ENCODE measurements at places on chromosomes 4 and X. TPM values are rescaled to one million over a fixed set of nuclear protein-coding genes. Genes with fewer than 3 reads are reported as not detected.

GALNTL6 gene
- 0.34 TPM for total RNA-seq

CRMP1 gene
- not detected for total RNA-seq

RS1 gene
- total RNA-seq: not detected

METAP1 gene
- 27.5 TPM for total RNA-seq

SPATA18 gene
- 13.1 TPM for total RNA-seq

HPGD gene
- 23.0 TPM for total RNA-seq

TBC1D9 gene
- total RNA-seq: 10.3 TPM

CT55 gene
- total RNA-seq: not detected

ADH4 gene
- not detected for total RNA-seq

ASB12 gene
- total RNA-seq: not detected

AMTN gene
- total RNA-seq: not detected

SPP1 gene
- 36.7 TPM for total RNA-seq

LRP2BP gene
- total RNA-seq: 1.5 TPM

TMEM271 gene
- total RNA-seq: not detected

Data from melanocyte of skin (primary cell).